ENCODE measurements at places on chromosomes 2 and 18. TPM values are rescaled to one million over a fixed set of nuclear protein-coding genes. Genes with fewer than 3 reads are reported as not detected.

- DNase-seq = no peak
Measured at GRCh38 chr2:23502096-23502495, 117.1 kb downstream of the KLHL29 start.

DNA sequence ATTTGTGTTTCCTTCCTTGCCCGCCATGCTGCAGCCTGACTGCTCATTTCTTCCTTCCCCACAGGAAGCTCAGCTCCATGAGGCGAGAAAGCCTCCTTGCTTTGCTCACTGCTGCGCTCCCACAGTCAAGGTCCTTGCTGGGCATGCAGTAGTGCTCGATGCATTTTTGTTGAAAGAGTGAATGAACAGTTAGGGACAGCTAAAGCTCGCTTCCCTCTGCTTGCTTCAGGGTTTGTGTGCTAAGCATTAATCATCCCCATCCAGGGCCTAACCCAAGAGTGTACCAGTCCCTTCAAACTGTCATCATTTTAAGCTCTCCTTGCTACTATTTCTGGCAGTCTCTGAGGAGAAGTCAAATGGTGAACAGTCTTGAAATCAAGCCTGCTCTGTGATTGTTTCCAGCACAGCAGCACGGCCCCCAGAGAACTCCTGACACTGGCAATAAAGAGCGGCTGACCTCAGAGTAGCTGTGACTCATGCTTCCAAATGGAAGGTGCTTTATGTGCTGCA lies 171.7 kb upstream of the SOX11 start:
- no peak for DNase-seq

GRCh38 chr2:23697256-23698075 lies 229.5 kb downstream of the ATAD2B start:
- no peak for DNase-seq

DNA sequence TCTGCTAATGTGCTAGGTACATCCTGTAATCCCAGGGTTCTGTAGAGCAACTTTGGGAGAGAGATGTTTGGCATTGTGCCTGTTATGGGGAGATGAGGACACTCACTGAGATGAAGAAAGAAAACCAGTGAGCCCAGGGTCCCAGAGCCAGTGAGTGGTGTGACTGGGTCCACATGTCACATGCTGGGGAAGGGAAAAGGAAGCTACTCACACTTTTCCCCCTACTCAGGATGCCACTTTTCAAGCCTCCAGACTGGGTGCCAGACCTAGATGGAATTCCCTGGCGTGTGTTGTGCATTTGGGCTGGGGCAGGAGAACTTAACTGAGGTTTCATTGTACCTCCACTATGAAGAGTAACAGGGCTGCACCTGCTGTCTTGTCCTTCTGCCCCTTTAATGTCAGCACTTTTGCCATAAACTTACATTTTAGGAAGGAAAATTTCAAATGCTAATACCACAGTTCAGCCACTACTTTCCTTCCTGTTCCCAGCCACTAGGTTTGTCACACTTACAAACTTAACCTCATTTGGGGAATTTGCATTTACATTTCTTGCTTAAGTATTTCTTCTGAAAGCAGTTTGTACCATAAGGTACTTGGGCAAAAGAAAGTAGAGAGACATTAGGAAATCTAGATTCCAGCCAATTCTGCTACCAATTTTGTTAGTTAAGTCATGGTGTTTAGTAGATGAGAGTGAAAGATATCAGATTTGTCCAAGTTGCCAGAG lies 10.2 kb downstream of the INSIG2 start:
- DNase-seq = no peak

DNA sequence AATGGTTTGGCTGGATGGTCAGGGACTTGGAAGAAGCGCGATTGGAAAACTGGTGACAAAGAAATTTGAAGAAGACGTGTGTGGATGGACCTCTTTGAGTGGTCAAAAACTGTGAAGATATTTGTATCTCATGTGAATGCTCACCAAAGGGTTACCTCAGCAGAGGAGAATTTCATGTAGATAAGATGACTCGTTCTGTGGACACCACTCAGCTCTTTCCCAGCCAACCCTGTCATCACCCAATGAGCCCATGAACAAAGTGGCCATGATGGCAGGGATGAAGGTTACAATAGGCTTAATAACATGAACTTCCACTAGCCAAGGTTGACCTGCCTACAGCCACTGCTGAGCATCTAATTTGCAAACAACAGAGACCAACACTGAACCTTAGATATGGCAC lies 248.3 kb downstream of the KCNE4 start:
- DNase-seq = no peak

- no peak for DNase-seq
Measured at GRCh38 chr2:181746844-181747243, 66.5 kb upstream of the NEUROD1 start.

- no peak for DNase-seq
Measured at GRCh38 chr2:3214806-3215404, 162.7 kb downstream of the EIPR1 start.

GRCh38 chr18:45221363-45221762 lies 393.9 kb upstream of the SLC14A2 start:
- no peak for DNase-seq

DNA sequence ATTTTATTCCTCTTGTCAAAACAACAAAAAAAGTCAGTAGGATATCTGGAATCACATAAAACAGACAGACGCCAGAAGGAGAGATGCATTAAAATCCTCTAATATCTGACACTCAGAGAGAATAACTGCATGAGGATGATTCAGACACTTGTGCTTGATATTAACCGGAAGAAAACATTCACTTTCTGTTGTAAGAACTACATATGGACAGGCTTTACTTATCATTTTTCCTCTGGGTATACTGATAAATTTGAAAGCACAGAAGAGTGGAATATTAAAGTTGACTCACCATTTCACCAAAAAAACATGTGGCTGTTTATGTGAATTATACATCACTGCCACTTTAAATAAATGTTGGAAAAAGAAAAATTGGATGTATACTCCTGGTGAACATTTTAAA lies 589.1 kb upstream of the CDH2 start:
- no peak for DNase-seq

GRCh38 chr2:240472078-240472790 lies 36.8 kb downstream of the GPC1 start:
- no peak for DNase-seq

GRCh38 chr2:218400930-218401881 lies 1.5 kb downstream of the CTDSP1 start:
- peak; percentile 95 for DNase-seq

DNA sequence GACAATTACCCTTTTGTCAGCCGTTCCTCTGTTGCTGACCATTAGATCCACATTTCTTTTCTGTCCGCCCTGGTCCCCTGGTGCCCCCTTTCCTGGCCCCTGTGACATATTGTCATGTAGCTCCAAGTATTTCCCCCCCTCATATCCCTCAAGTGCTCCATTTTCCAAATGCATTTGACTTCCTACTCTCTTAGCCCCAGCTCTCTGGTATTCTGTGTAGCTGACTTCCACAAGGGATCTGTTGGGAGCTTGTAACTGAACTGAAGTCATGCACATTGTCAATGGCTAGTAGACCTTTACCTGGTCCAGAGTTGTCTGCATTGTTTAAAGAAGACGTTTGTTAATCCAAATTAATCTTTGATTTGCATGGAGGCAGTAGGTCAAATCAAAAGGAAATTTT lies 34.8 kb downstream of the LIPG start:
- no peak for DNase-seq

- no peak for DNase-seq
Measured at GRCh38 chr2:198498516-198498915, 694.1 kb downstream of the PLCL1 start.

GRCh38 chr2:228063558-228063957 lies 117.9 kb downstream of the SPHKAP start:
- DNase-seq = no peak

DNA sequence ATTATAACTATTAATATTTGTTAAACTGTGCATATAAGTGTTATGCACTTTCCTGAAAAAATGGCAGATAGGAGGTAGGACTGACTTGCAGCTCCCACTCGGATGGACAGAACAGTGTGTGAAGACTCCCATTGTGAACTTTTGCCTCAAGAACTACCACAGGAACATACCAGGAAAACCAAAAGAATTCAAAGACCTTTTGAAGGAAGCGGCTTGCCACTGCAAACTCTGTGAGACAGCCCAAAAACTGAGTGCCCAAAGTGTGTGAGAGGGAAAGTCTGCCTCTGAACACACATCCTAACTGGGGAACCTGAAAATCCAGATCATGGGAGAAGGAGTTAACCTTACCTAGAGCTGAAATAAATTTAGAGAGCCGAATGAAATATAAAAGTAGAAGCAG lies 171.0 kb downstream of the ZBTB7C start:
- no peak for DNase-seq

DNA sequence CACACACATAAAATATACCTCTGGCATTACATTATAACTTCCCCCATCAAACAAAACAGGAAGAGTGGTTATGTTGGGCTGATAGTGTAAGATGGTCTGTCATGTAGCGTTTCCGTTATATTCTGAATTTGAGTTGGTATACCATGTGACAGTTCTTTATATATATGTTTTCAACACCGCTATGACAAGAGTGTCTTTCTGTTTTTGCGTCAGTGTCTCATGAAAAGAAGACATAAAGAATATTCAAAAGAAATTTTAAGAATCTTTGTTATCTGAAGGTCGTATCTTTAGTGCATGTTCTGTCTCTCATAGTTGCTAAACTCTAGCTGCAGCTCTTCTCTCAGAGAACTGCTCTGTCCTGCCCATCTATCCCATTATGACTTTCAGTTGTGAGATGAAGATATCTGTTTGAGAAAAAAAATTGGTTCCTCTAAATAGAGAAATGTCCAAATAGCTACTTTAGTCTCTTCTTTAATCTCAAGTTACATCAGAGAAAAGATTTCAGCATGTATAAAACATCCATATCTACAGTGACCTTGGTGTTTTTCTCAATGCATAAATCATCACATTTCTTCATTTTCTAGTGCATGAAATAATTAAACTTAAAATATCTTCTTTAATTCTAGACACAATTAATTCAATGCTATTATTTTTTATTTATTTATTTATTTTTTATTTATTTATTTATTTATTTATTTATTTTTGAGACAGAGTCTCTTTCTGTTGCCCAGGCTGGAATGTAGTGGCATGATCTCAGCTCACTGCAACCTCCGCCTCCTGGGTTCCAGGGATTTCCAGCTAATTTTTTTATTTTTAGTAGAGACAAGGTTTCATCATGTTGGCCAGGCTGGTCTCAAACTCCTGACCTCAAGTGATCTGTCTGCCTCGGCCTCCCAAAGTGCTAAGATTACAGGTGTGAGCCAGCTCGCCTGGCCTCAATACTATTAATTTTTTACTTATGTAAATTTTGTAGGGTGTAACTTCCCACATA lies 24.3 kb upstream of the PSME4 start:
- no peak for DNase-seq

GRCh38 chr18:7786569-7786968 lies 219.5 kb downstream of the PTPRM start:
- no peak for DNase-seq

DNA sequence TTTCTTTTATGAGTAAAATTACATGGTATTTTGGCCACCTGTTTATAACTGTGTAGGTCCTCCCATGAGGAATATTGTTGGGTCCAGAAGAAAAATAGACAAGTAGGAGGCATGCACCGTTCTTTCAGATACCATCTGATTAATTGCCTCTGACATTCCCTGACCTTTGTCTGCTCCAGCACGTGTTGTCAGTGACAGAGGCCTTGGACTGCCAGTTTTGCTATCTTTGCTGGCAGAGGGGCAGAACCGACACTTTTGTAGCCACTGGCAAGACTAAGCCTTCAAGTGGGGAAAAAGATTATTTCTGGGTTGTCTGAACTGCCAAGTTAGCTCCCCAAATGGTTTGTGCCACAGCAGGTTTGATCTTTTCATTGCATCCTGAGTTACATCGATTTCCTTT lies 276.9 kb downstream of the CAMKMT start:
- no peak for DNase-seq

- no peak for DNase-seq
Measured at GRCh38 chr2:232315049-232315922, 63.3 kb upstream of the ALPP start.

- no peak for DNase-seq
Measured at GRCh38 chr18:55384115-55384514, 203.9 kb downstream of the TCF4 start.

- DNase-seq = no peak
Measured at GRCh38 chr2:30683236-30683956, 123.8 kb downstream of the CAPN13 start.

- no peak for DNase-seq
Measured at GRCh38 chr2:9538000-9538507, 17.6 kb downstream of the ADAM17 start.

- DNase-seq = no peak
Measured at GRCh38 chr2:29528891-29529520, 392.4 kb downstream of the ALK start.

DNA sequence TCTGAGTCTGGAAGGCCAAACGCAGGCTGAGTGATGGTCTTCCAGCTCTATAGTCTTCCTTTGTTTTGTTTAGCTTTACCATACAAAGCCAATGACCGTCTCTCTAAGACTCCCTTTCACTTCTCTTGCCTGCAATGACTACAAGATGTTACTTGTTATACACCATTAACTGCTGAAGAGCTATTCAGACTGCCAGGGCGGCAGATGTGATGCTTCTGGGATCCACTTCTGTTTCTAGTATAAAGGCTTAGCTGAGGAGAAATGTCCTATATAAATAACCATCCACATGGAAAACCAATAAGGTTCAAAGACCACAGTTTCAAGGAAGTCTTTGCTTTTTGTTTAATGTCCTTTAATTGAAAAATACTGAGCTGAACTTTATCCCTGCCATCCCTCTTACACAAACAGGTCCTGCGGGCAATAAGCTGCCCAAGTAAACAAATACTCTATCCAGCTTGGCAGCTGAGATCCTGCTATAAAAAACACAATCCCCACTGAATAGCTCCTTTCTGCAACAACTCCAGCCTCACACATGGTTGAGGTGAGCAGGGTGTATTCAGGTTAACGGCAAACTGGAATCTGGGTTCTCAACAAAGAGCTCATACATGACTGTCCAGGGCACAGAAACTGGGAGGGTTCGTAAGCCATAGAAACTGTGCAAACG lies 124.6 kb downstream of the VIT start:
- DNase-seq = peak; percentile 55

- no peak for DNase-seq
Measured at GRCh38 chr2:219368690-219369191, 19.0 kb downstream of the DNPEP start.

DNA sequence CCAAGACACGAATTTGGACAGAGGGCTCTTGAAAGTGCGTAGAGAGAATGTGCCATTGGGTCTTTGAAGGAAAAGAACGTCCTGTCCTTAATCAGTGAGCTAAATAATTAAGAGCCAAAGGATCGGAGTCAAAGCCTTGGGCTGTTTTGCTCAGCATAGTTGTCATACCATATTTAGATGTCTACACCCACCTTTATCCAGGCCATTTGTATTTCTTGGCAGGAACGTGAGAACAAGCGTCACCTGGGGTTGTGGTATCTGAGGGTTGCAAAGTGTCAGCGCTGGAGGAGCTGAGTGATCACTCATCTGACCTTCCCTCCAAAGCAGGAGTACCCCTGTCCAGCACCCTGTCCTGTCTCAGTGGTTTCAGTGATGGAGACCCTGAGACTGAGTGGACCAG lies 4.5 kb downstream of the LPIN1 start:
- no peak for DNase-seq

The WNT10A gene
- total RNA-seq = not detected

The CDK5R2 gene
- total RNA-seq = not detected

The DNPEP gene
- total RNA-seq = 103 TPM

The CNPPD1 gene
- total RNA-seq = 24.8 TPM

The SCN7A gene
- total RNA-seq = not detected

The IL36B gene
- total RNA-seq = not detected

The ABCG5 gene
- total RNA-seq = 5.8 TPM

The ALPI gene
- not detected for total RNA-seq

The IL36A gene
- not detected for total RNA-seq

The AFTPH gene
- total RNA-seq = 36.8 TPM

All from HepG2 (cell line).